Stimulated activated CD4-positive, alpha-beta T cell treated with anti-CD3 and anti-CD28 coated beads, Interleukin-15, amount 100 ng/mL, for 1 hour (primary cell): ENCODE measurements at places on chromosomes 2 and 18.

GRCh38 chr2:39510140-39510539 lies 73.1 kb upstream of the MAP4K3 start:
- no peak for DNase-seq

DNA sequence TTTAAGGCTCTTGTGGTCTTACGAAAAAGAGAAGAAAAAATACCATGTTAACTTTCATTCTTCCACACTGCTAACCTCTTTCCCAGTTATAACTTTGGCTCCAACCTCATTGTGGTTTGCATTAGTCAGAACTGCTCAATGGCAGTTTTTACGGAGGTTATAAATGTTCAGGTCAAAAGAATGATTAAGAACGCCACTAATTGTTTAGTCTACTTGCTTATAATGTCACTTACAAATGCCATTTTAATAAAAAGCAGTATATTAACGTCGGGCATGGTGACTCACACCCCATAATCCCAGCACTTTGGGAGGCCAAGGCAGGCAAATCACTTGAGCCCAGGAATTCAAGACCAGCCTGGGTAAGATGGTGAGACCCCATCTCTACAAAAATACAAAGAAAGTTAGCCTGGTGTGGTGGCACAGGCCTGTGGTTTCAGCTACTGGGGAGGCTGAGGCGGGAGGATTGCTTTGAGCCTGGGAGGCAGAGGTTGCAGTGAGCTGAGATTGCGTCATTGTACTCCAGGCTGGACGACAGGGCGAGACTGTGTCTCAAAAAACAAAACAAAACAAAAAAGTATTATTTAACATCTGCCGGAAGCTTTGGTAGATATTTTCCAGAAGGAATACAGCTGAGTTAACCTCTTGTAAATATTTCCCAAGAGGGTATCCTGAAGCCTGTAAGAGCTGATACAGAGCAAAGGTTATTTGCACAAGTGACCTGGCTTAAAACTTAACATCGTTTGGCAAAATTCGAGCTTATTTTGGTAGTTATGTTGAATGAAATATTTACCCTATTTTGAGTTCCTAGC lies 5.1 kb downstream of the AGPS start:
- DNase-seq = no peak

DNA sequence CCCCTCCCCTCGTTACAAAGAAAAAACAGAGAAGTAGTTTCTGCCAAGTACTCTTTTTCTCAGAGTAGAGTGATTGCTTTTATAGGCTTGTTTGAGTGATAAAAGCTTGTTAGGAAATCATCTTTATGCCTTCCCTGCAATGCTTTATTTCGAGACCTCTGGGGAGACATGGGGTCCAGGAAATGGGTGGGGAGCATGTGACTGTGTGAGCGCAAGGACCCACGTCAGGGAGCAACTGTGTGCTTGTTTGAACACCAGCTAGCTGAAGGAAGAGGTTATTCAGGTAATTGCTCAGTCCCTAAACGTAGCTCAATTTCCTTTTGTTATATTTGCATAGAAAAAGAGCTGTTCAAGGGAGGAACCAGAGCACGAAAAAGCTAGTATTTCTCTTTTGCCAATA lies 187.3 kb downstream of the FAM210A start:
- DNase-seq = no peak

- DNase-seq = no peak
Measured at GRCh38 chr2:114553027-114553426, 110.6 kb downstream of the DPP10 start.

DNA sequence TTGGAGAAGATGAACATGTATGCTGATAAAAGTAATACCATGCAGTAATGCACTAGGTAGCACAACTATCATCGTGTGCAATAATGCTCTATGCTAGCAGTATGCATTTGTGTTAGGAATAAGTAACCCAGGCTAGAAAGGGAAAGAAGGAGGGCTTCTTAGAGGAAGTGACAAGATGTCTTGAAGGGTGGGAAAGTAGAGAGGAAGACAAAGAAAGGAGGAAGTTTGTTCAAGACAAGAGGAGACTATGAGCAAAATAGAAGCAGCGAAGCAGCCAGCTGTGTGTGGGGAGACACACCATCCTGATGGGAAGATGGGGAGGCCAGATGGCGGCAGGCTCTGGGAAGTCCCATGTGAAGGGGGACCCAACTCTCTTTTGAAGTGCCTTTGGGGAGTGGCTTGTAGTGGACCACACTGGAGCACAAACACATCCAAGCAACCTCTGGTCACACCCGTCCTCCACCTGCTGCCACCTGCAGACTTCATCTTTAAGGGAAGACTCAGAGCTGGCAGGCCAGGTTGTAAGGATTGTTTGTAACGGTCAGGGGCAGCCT lies 39.9 kb upstream of the INHBB start:
- no peak for DNase-seq

- DNase-seq = no peak
Measured at GRCh38 chr2:124879640-124880039, 854.6 kb downstream of the CNTNAP5 start.

- DNase-seq = no peak
Measured at GRCh38 chr2:216880509-216881184, 20.8 kb upstream of the TNP1 start.

- DNase-seq = no peak
Measured at GRCh38 chr2:10165282-10165681, 42.7 kb downstream of the RRM2 start.

DNA sequence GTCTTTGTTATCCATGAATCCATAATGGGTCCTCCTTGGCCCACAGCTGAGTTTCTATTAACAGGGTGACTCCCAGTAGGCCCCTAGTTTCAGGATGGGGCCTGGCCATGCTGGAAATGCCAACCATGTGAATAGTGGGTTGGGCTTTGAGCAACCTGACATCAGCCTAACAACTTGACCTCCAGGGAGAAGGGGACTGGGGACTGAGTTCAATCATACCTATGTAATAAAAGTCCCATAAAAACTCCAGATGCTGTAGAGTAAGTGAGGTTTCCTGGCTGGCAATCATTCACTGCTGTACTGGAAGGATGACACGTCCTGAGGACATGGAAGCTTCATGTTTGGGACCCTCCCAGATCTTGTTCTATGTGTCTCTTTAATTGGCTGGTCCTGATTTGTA lies 7.9 kb downstream of the REV1 start:
- no peak for DNase-seq

GRCh38 chr2:237717366-237718276 lies 81.0 kb upstream of the RBM44 start:
- DNase-seq = no peak

DNA sequence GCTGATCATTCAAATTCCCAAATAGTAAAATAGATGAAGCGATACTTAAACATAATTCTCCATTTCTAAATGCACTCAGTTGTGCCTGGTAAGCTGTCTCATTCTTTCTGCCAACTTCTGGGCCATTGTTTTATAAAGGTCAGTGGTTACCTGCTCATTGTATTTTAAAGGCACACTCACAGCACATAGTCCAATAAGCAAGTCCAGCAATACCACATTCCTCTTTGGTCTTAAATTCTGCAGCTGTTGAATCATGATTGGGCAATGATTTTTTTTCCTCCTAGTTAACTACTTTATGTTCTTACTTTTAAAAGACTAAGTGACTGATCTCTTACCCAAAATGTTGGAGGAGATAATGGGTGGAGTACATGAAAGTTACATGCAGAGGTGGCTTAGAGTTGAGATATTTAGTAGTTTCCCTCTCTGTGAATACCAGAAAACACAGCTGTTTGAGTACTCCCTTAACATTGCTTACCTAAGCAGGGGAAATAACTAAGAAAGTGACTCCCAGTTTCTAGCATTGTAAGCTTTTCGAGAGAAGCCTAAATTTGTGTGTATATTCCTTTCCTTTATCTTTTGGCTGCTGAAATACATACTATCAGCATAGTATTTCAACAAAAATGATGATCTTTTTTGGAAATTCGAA lies 220.7 kb downstream of the CAMKMT start:
- DNase-seq = no peak

DNA sequence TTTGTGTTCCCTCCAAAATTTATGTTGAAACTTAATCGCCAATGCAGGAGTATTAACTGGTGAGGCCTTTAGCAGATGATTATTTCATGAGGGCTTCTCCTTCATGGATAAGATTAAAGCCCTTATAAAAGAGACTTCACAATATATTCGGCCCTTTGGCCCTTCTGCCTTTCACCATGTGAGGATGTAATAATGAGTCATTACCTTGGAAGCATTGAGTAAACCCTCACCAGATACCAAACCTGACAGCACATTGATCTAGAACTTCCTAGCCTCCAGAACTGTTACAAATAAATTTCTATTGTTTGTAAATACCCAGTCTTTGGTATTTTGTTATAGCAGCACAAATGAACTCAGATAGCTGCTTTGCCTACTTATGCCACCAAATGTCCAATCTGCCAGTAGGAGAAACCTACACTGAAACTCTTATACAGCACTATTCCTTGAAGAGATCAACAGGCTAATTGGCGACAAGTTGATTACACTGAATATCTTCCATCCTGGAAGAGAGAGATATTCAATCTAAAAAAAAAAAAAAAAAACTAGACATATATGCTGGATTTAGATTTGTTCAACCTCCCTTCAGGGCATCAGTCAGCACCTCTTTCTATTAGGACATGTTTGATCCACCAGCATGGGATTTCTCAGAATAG lies 125.9 kb upstream of the COL5A2 start:
- no peak for DNase-seq

- DNase-seq = no peak
Measured at GRCh38 chr2:210428393-210429179, 48.0 kb downstream of the LANCL1 start.

- no peak for DNase-seq
Measured at GRCh38 chr2:73285159-73285739, 971 bp upstream of the FBXO41 start.

- no peak for DNase-seq
Measured at GRCh38 chr2:168136392-168136977, 110.9 kb downstream of the STK39 start.

- no peak for DNase-seq
Measured at GRCh38 chr18:13139885-13140450, 78.6 kb upstream of the LDLRAD4 start.

GRCh38 chr18:58788971-58789875 lies 75.5 kb upstream of the ZNF532 start:
- no peak for DNase-seq

DNA sequence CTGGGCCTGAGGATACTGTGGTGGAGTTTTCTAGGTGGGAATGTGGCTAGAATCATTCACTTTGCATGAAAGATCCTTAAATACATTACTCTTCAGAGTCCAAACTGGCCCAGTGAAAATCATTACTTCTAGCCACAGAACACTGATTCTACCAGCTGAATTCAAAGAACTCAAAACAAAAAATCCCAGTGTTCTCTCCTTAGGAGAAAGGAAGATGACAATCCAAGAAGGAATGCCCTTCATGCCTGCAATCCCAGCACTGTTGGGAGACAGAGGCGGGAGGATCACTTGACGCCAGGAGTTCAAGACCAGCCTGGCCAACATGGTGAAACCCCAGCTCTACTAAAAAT lies 35.2 kb downstream of the FAM228A start:
- DNase-seq = no peak

DNA sequence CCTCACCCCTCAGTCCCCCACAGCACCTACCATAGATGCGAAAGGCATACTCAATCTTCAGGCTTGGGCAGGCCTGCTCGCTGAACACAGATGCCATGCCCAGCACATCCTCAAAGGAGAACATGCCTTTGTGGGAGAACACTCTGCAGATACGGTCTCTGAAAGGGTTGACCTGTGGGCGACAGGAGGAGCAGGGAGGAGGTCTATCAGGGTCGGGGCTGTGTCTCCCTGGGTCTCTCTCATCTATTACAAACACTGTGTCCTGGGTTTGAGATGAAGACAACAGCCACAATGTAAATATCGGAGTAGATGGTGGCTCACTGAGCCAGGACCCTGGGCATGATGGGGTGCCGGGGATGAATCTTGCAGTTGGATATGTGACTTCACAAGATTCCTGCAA lies 46.0 kb downstream of the CIB4 start:
- no peak for DNase-seq

GRCh38 chr2:168852481-168852880 lies 37.7 kb downstream of the SPC25 start:
- DNase-seq = no peak

- DNase-seq = no peak
Measured at GRCh38 chr2:151395509-151396374, 14.0 kb upstream of the RIF1 start.

GRCh38 chr2:86300496-86300895 lies 36.9 kb downstream of the REEP1 start:
- DNase-seq = no peak

DNA sequence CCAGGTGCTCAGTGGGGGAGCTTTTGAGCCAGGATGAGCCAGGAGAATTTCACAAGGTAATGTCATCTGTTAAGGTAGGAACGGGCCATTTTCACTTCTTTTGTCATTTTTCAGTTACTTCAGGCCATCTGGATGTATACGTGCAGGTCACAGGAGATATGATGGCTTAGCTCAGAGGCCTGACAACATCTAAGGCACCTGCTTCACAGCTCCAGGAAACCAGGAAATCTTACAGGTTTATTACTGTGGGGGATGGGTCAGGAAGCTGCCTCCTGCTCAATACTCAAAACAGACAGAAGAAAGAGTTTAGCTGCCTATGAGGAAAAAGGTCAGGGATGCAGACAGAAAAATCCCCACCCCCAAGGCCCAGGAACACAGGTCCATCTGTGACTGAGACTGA lies 364.3 kb upstream of the LRP1B start:
- no peak for DNase-seq

DNA sequence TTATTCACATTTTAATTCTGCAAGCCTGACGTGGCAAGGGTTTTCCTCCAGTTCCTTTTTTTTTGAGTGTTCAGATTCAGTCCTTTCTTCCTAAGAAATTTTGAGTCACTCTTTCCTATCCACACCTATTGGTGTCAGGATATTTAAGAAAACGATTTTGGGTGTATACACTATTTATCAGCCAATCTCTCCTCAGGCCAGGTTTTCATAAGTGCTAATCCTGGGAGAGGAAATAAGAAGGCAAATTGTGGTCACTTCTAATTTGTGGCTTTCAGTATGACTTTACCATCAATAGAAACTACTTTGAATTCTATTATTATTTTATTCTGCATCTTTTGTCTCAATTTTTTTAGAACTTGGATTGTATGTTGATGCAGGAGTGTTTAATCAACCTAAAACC lies 174.4 kb downstream of the DSEL start:
- no peak for DNase-seq

- DNase-seq = no peak
Measured at GRCh38 chr2:229162015-229162414, 109.1 kb downstream of the PID1 start.
